ENCODE measurements at places on chromosomes 3 and 15.

DNA sequence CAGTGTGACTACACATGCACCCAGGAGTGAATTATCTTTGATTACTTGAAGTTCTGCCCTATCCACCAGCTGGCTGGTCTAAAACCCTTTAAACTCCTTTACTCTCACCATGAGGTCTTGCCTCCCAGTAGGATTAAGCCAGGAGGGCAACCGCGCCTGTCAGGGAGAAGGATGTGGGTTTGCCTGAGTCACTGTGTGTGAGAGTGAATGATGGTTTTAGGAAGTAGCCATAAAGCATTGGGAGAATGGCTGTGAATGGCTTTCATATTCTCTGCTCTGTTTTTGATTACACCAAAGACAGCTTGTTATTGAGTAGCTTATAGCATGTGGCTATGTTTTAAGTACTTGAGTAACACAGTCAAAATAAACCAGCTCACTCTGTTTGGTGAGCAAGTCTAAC lies 637.7 kb upstream of the TBL1XR1 start:
- H3K4me1 ChIP-seq = no peaks in the 10 kb centered on the region
- no peak for DNase-seq

DNA sequence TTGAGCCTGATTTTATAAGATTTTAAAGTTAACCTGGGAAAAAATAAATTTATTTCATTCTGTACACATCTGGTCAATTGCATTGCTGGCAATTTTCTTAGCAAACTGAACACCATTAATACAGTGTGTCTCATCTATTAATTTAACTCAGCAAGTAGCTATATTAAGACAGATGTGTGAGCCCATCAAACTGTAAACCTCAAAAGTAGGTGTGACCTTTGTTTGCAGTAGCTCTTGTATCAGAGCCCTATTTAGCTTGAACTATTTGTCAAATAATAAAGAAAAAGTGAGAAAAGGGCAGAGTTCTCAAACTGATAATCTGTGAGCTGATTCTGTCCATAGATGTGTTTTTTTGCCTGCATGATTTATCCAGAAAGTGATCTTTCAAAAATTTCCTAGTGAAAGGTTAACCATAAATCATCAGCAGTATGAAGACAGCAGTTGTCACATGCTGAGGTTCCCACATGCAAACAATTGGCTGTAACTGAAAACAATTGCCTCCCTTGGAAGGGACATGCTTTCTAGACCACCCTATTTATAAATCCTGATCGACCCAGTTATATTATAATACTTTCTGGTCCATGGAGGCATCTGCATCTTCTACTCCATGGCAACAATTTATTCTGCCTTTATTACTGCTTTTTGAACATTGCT lies 646.5 kb downstream of the NSUN3 start:
- DNase-seq = no peak
- H3K27me3 ChIP-seq = no peaks in the 10 kb centered on the region
- no peaks in the 10 kb centered on the region for H3K36me3 ChIP-seq
- no peak overlapping the region for H3K27ac ChIP-seq

DNA sequence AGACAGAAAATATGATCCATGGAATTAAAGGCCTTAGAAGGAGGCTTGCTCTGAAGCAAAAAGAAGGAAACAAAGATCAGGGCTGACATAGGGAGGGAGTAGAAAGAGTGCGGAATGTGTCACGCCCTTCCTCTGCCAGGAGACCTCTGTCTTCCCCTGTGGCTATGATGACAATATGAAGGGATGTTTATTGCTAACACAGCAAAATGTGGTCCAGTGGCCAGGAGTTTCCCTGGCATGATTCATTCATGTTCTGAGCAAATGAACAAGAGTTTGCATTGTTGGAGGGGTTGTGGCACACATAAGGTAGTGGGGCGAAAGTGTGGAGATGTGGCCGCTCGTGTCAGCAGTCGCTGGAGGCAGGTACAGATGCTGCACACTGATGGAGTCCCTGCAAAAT lies 169.4 kb downstream of the SHQ1 start:
- H3K4me1 ChIP-seq = peaks cover 3% of the 10 kb centered on the region
- no peak for DNase-seq
- peaks cover 5% of the 10 kb centered on the region for H3K36me3 ChIP-seq
- H3K27ac ChIP-seq = no peak overlapping the region
- H3K27me3 ChIP-seq = peaks cover 43% of the 10 kb centered on the region

- DNase-seq = no peak
- H3K27me3 ChIP-seq = peaks cover 4% of the 10 kb centered on the region
- H3K27ac ChIP-seq = no peak overlapping the region
- no peaks in the 10 kb centered on the region for H3K36me3 ChIP-seq
- H3K4me3 ChIP-seq = no peak overlapping the region
Measured at GRCh38 chr3:127213381-127213918, 20.5 kb downstream of the PRR23E start.

All from naive B cell (primary cell).